B cell (primary cell): ENCODE measurements at places on chromosomes 12 and 14.

GRCh38 chr12:127677537-127678131 is 589.3 kb upstream of the TMEM132C start:
- DNase-seq: peak; percentile 27

DNA sequence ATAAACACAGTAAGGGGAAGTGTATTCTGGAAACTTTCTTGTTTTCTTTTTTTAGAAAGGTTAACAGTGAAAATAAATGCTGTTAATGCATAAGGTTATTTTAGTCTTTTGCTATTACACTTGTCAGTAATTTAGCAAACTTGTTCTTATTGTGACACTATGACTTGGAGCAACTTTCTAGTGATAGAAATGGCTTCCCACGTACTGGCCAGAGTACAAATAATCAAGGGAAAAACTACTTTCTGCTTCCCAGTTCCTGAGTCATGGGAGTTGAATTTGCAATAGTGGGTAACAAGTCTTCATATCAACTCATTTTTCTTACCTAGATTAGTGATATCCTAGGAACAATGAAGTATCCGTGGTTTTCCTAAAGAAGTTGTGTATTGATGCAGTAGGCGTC is 1072.3 kb downstream of the FLRT2 start:
- no peak for DNase-seq

DNA sequence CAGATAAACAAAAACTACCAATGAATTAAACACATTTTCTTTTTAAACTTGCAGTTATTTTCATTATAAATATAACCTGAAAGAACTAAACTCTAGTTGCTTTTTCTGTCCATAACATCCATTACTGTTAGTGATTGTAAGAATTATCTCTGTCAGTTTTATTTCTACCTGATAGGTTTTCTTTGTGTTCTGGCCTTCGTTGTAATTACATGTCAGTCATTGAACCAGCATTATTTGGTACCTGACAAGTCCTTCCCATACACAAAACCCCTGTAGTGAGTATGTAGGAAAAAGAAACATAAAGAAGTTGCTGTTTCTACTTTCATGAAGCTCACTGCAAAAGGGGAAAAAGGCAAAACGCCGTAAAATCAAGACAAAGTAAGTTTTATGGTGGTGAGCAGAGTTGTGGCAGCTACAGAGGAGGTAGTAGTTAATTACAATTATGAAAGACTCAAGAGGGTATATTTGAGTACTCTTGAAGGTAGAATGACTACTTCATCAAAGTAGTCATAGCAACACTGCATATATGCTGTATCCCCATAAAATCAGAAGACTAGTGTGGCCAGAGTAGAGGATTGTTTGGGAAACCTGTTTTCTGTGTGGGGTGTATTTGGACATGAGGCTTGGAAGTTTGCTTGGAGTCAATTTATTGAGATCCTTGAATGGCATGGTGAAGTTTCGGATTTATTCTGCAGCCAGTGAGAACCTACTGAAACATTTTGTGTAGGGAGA is 102.8 kb downstream of the SLC5A8 start:
- no peak for DNase-seq

DNA sequence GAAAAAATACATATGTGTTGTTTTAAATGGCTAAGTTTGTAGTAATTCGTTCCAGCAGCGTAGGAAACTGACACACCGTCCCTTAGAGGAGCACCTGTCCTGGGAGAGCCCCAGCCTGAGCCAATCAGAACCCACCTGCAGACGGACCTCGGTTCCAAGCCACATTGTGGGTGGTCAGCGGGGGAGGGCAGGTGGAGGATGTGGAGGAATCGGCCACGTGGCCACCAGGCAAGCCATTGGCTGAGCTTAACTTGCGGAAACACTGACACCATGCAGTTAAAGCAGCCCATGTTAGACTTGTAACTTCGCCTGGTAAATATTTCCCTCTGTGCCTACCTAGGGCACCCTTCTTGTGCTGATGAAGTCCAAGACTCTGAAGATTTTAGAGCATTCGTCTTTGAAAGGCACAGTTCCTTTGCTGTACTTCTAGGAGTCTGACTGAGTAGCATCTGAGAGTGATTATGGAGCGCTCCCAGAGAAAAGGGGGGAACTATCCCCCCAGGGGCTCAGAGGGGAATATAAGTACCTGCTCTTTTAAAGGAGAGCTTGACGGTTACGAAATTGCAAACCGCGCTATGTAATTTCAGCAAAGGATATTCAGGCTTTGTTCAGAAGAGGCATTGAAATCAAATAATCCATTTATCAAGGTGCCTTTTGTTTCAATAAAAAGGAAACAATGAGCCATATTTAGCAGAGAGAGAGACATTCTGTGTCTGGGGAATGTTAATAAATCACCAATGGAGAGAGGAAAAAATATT is 135.7 kb downstream of the TMEM132C start:
- DNase-seq: no peak

DNA sequence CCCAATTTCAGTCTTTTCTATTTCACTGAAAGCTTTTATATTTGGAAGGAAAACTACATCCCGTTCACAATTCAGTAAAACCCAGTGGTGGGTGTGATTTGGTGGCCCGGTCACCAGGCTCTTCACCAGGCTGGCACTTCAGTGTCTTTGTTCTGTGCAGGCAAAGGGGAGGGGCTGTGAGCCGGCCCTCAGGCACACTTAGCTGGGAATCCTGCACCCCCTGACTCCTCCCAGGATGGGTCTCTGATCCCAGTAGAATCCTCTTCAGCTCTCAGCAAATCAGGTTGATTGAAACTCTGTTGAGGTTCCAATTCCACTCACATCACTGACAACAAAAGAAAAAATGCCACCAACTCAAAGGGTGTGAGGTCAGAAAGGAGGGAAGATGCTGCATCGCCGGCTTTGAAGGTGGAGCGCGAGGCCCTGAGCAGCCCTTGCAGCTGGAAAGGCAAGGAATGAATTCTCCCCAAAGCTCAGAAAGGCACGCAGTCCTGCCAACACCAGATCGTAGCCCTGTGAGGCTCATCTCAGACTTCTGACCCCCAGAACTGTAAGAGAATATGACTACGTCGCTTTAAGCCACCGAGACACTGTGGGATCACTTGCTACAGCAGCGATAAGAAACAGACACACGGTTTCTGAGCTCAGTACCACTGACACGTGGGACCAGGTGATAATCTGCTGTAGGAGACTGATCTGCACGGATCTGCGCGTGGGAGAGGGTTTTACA is 166.6 kb downstream of the PIWIL1 start:
- DNase-seq: no peak

DNA sequence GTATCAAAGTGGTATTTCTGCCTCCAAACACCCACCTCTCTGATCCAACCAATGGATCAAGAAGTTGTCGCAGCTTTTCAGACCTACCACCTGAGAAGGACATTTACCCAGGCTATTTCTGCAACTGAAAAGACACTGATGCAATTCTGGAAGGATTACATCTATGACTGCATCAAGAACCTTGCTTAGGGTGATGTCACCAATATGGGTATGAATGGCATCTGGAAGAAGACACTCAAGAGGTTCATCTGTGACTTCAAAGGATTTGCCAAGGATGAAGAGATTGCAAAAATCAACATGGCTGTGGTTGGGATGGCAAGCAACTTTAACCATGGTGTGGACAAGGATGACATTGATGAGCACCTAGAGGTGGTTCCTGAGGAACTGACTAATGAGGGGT is 154.2 kb downstream of the PCNX1 start:
- DNase-seq: no peak

- no peak for DNase-seq
Measured at GRCh38 chr14:102827716-102828115, 50.5 kb downstream of the TRAF3 start.

DNA sequence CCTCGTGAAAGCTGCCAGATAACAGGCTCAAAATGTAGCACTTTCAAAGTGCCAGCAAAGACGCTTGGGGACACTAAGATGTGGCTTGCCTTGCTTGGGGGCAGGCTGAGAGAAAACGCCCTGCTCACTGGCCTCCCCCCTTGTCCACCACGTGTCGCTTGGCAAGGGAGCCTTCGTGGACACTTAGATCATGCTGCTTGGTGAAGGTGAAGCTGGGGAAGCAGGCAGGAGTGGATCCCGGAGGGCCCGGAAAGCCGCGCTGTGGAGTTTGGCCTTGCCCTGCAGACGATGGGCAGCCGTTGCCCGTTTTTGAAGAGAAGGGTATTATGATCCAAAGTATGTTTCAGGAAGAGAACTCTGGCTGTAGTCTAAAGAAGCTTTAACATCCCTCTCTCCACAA is 53.4 kb upstream of the BDKRB2 start:
- DNase-seq: no peak

DNA sequence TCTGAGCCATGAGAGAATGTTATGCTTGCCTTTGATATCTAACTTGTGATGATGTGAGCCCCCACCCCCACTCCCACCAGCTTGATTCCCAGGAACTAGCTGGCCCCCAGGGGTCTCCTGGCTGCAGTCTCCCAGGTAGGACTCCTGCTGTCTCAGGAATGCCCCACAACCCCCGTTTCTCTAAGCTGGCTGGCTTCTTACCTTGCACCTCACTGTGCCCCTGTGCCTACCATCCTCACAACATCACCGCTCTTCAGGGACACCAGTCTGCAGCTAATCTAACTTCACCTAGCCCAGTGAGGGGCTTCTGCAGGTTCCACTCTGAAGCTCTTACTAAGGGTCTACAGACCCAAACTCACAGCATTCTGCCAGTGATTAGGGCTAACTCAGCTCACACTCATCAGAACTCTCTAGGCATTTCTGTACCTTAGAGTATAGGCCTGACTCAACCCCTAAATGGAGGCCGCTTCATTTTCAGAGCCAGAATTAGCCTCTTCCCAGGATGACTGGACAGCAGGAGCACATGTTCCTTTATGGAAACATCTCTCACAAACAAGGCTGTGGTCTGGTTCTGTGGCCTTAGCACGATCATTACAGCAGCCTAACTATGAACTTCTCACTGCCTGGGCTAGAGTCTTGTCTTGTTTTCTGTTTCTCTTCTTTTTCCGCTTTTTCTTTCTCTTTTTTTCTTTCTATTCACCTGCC is 72.8 kb upstream of the IFNG-AS1 start:
- DNase-seq: no peak

- DNase-seq: no peak
Measured at GRCh38 chr14:103058164-103059055, 1.1 kb upstream of the CDC42BPB start.

DNA sequence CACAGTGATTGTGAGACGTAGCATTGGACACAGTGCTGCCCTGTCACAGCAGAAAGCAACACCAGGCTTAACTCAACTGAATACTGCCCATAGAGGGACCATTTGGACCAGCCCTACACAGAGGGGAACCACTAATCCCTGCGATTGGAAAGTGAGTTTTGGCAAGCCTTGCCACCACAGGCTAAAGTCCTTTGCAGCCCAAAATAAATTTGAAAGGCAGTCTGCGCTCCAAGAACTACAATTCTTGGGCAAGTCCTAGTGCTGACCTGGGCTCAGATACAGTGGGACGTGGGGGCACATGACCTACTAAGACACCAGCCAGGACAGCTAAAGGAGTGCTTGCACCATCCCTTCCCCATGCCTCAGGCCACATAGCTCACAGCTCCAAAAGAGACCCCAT is 331.4 kb upstream of the GARIN2 start:
- no peak for DNase-seq

- DNase-seq: no peak
Measured at GRCh38 chr14:91719839-91720238, 12.0 kb downstream of the CATSPERB start.

- DNase-seq: no peak
Measured at GRCh38 chr14:95951359-95951758, 74.7 kb downstream of the TUNAR start.

DNA sequence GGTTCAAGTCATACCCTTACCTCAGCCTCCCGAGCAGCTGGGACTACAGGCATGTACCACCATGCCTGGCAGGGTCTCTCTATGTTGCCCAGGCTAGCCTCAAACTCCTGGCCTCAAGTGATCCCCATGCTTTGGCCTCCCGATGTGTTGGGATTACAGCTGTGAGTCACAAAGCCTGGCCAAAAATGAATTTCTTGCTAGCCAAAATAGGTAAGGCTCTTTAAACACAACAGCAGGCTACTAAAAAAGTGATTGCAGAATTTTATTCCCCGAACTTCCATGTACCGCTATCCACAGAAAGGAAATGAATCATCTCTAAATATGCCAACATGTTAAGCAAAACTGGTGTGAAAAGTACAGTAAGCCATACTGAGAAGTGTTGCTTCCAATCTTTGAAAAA is 50.6 kb downstream of the WDHD1 start:
- DNase-seq: no peak

DNA sequence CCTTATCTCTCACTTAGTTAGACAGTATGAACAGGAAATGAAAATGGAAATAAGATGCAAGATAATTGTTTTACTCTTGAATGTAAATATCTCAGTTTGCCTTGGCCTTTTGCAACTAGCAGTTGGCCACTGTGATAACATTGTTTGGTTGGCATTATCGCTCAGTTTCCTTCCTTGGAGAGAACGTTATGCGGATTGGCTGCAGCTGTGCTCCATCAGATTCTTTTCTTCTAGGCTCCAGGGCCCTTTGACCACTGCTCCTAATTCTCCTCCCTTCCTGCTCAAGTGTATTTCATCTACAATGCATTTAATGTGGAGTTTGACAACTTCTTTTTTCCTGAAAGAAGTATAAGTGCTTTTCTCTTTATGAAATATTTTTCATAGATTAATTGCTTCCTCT is 284.2 kb downstream of the ADAMTS20 start:
- no peak for DNase-seq

- DNase-seq: no peak
Measured at GRCh38 chr12:55686366-55687010, 21.2 kb downstream of the ITGA7 start.

DNA sequence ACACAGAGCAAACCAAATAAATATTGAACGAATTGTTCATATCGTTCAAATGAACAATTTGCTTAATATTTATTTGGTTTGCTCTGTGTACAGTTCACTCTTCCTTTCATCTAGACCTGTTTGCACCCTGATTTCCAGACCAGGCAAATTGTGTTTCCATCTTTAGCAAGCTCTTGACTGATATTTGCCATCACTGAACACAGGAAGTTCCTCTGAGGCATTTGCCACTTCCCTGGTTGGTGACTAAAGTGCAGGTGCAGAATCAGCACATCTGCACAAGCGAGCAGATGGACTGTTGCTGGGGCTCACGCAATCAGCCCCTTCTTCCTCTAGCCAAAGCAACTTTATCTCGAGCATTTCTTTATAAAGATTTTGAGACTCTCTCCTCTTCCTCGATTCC is 112.9 kb downstream of the DAAM1 start:
- peak; percentile 51 for DNase-seq

DNA sequence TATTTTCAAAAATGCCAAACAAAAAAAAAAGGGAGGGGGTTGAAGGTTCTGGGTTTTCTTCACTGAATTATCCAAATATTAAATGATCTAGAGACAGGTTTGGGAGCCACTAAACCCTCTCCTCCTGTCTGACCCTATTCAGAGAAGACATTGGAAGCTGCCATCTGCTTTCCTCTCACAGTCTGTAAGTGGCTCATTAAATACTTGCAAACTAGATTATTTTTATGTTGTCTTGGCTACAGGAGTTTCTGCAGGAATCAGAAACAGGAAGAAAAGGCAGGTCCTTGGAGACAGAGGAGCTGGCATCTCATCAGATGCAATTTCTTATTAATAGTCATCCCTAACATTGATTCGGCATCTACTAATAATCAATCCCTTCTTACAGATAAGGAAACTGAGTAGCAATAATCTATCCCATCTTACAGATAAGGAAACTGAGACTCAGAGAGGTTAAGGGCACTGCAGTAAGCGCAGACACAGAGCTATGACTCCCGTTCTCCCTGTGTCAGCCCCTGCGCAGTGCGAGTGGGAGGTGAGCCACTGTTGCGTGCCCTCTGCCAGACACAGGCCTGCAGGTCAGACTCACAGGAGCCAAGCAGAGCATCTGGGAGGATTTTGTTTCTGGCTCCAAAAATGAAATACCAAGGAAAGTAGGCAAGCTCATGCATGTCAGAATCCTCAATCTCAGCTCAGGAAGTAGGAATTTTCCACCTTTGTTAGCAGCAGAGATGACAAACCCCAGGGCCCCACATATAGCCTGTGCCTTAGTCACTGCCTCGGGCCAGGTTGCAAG is 11.0 kb downstream of the BDKRB2 start:
- no peak for DNase-seq
